Immature natural killer cell (primary cell): ENCODE measurements at places on chromosomes 7 and 10.

GRCh38 chr10:96688789-96689188 lies 31.5 kb downstream of the PIK3AP1 start:
- no peak for DNase-seq

- DNase-seq: no peak
Observed at GRCh38 chr10:2919016-2919415, 148.3 kb upstream of the PFKP start.

GRCh38 chr7:7720193-7720592 lies 1.8 kb upstream of the RPA3 start:
- no peak for DNase-seq

- DNase-seq: no peak
Observed at GRCh38 chr10:123557366-123558108, 108.6 kb upstream of the GPR26 start.

- no peak for DNase-seq
Observed at GRCh38 chr7:142356166-142356565, 98.3 kb upstream of the PRSS58 start.

DNA sequence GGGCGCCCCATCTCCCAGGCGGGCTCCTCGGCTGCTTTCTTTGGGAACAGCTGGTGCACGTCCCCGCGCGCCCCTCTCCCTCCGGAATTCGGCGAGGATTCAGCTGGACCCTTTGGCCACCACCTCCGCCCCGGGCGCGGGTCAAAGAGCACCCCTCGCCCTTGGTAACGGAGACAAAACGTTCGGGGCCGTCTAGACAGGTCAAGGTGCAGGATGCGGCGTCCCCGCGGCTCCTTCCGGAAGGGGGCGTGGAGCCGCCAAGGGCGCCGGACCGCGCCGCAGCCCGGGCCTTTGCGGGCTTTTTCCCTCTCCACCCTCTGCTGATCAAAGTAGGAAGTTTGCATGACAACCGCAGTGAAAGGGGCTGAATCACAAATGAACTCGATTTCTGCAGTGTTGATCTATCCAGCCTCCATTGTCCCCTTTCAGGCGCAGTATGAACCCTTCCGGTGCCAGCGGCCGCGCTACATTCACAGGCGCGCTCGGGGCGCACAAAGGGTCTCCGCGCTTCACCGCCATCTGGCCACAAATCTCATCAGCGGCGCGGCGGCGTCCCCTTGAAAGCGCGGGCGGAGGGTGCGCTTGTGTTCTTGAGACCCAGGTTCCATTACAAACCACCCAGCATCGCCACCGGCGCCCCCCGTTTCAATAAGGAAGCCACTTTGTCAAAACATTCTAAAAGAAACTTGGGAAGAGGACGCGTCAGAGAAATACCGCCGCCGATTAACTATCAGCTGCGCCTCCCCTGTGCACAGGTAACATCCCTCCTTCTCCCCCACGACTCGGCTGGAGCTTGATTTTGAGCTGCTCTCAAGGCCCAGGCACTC lies 36.4 kb downstream of the CNPY1 start:
- DNase-seq: no peak

DNA sequence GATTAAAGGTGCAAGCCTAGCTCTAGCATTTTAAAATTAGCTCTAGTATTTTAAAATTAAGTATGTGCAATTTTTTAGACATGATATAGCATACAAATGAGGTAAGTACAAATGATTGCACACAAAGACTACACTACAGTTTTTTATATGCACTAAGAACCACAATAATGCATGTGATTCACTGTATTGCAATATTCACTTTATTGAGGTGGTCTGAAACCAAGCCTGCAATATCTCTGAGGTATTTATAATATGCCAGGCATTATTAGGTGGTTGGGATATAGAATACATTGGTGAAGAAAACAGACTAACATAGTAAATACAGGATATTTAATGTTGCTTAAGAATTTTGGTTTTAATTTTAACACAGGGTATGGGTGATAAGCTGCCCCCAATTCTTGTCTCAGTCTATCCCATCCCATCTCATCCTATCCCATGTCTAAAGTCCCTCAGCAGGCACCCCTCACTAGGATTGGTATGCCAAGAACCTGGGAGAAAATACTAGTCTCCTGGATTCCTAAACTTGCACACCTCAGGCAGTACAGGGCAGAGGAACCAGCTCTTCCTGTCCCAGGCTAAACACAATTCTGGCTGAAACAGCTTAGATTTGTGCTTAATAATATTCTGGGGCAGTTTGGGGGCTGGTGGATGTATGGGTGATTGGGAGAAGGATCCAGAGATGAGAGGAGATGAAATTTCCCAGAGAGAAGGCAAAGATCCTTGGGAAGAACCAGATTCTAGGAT lies 90.4 kb downstream of the HIPK2 start:
- DNase-seq: no peak

DNA sequence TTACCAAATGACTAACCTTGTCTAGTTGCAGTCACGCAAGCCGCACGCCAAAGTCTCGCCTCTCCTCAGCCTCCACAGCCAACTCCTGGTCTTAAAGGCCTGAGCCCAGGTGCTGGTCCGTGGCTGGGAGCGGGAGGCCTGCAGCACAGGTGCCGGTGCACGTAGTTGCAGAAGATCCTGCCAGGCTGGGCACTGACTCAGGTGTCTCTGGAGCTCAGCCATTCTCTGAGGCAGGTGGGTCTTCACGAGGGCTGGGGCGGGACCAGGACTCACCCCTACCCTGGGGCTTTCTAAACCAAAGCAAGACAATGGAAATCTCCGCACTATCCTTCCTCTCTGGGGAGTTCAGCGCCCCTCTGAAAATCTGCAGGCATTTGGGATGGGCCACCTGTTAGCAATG lies 216.4 kb downstream of the MLLT10 start:
- no peak for DNase-seq

- no peak for DNase-seq
Observed at GRCh38 chr7:97512441-97513207, 219.3 kb upstream of the TAC1 start.

- DNase-seq: no peak
Observed at GRCh38 chr7:43071604-43072003, 40.8 kb upstream of the HECW1 start.

- DNase-seq: no peak
Observed at GRCh38 chr7:110168010-110168409, 922.9 kb upstream of the LRRN3 start.

DNA sequence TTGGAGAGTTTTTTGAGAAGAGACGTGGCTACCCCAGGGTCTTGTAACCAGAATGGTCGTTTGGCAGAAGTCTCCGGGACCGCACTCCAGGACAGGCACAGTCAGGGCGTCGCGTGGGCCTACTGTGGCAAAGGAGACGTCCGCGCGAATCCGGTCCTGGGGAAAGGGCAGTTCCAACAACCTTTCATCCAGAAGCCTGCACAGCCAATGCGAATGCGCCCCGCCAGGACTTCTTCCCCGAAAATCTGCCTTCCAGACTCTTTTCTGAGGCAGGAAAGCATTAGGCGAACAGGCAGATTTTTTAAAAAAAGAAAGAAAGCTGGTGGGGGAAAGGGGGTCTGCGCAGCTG lies 2.0 kb downstream of the HPSE2 start:
- DNase-seq: no peak

GRCh38 chr7:127322351-127322750 lies 69.6 kb upstream of the GRM8 start:
- no peak for DNase-seq

DNA sequence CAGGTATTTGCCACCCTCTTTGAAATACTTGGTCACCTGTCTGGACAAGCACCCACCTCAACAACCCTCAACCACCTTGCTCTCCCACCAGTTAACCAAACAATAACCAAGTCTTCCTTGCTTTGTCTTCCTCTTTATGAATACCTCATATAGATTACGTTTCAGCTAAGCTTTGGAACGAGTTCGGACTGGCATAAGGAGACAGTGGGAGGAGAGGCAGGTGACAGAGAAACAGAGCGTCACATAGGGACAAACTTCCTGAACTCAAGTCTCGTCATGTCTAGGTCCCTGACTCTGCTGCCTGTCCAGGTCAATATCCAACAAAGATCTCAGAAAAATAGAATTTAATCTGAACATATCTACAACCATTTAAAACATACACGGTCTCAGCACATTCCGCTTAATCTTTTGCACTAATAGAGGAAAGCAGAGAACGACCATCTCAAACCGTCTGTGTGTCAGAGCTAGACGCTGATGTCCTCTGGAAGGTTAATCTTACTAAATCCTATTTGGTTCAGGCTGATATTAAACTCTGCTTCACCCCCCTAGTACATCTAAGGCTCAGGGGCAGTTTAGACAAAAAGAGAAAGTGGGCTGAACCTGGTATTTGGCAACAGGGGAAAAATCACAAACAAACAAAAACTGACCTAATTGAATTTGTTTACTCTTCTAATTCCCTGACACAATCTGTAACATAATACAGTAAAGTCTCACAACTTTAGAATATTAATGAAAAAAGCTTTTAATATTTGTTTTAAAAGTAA lies 26.4 kb upstream of the SVOPL start:
- DNase-seq: no peak

DNA sequence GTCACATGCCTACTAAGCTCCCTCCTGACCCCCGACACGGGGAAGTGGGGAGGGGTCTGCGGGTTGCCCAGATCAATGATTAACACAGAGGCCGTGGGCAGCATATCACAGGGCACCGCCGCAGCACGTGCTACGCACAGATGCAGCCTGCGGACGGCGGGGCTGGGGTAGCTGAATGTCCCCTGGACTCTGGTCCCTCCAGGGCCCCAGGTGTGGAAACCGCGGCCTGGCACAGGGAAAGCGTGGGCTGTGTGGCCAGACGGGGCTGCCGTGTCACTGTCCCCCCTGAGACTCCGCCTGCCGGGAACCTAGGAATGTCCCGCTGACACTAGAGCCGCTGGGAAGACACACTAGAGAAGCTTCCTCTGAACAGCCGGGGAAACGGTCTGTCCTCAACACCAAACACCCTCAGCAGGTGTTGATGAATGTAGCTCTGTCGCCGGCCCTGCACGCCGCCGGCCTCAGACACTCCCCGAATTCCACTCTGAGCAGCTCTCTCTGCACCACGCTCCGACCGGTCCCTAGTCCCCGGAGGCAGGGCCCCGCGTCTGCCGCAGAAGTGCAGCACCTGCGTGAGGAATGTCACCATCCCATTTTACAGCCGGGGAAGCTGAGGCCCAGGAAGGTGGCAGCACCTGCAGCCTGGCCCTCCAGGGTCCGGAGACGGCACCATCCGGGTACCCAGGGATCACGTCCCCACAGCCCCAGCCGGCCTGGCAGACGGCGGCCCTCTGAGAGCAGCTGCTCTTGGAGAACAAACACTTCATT lies 33.4 kb upstream of the PDGFA start:
- no peak for DNase-seq

DNA sequence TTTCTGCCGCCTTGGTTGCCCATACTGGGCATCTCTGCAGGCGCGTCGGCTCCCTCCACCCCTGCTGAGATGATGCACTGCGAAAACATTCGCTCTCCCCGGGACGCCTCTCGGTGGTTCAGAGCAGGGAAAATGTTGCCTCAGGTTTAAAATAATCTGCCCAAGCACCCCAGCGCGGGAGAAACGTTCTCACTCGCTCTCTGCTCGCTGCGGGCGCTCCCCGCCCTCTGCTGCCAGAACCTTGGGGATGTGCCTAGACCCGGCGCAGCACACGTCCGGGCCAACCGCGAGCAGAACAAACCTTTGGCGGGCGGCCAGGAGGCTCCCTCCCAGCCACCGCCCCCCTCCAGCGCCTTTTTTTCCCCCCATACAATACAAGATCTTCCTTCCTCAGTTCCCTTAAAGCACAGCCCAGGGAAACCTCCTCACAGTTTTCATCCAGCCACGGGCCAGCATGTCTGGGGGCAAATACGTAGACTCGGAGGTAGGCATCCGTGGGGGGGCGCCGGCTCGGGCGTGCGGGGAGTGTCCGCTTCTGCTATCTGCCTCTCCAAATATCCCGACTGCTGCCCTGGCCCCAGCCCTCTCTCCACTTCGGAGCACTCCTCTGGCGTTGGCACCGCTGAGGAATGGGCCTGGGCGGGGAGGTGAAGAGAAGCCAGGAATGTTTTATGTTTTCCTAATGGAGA lies at the start of gene CAV1:
Gene CAV1, plus strand, starts transcription at position 428 of the 689 bp plus-strand sequence. Its CDS starts 27 bp downstream, at position 455.
- DNase-seq: peak; percentile 27

GRCh38 chr10:95544783-95545500 lies 16.2 kb downstream of the SORBS1 start:
- no peak for DNase-seq

GRCh38 chr10:133523631-133524203 lies 3.4 kb upstream of the CYP2E1 start:
- no peak for DNase-seq

- DNase-seq: no peak
Observed at GRCh38 chr10:112404617-112405016, 30.7 kb downstream of the ACSL5 start.

DNA sequence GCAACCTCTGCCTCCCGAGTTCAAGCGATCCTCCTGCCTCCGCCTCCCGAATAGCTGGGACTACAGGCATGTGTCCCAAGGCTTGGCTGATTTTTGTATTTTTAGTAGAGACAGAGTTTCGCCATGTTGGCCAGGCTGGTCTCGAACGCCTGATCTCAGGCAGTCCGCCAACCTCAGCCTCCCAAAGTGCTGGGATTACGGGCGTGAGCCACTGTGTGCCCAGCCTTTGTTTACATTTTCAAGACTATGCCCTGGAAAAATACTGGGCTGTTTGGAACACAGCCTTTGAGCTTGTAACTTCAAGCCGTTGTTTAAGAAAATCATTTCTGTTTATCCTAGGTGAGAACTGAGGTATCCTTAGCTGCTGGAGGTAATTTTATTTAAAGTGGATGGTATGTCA lies 1.9 kb downstream of the ZKSCAN1 start:
- no peak for DNase-seq

- DNase-seq: no peak
Observed at GRCh38 chr7:144534196-144534595, 130.7 kb upstream of the NOBOX start.

DNA sequence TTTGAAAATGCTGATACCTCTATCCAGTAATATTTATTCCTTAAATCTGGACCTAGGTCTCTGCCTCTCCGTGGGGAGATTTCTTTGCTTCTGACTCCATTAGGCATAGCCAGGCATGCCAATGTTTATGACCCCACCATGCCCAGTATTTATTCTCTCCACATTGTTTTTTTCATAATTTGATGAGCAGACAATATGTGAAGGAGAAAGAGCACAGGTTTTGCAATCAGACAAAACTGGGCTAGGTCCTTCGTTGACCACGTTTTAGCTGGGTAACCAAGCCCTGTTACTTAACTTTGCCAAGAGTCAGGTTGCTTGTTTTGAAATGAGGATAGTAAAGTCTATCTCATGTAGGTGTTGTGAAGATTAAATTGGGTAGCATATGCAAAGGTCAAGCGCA lies 21.6 kb upstream of the PRPS1L1 start:
- DNase-seq: no peak
